ENCODE measurements at places on chromosomes 5 and 9.

GRCh38 chr9:8570776-8571175 is 771.2 kb upstream of the DMAC1 start:
- DNase-seq = no peak

GRCh38 chr5:60997721-60998120 is 52.7 kb downstream of the NDUFAF2 start:
- DNase-seq = no peak

- no peak for DNase-seq
These were observed 33.5 kb upstream of the GLRA1 start for GRCh38 chr5:151958111-151958510.

GRCh38 chr9:123684393-123685149 is 245.4 kb downstream of the DENND1A start:
- DNase-seq = no peak

- no peak for DNase-seq
These were observed 63.8 kb downstream of the ANKRD55 start for GRCh38 chr5:56169281-56169680.

DNA sequence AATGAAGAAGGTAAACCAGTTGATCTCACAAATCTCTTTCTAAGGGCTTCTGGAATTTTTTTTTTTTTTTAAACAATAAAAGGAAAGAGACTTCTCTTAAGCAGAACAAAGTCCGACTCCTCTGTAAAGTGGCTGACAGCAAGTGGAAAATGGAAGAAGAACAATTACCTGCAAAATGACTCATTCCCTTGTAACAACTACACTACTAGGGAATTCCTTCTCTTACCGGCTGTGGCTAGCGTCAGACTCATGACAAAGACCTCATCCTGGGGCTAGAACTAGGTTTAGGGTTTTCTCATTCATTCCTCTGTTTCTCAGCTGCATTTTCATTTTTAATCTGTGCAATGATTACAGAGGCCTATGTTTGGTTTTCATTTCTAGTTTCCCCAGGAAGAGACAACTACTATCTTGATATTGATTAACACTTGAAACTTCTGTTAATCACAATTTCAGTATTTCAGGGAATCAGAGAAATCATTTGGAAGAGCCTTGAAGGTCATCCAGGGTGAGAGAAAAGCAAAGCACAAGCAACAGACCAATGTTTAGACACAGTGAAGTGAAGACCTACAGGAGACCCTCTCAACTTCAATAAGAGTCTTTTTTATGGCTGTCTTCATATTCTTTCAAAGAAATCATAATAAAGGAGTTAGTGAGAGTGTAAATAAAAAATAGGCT is 437.9 kb downstream of the RAB3C start:
- DNase-seq = no peak

GRCh38 chr5:58410441-58410840 is 49.4 kb downstream of the PLK2 start:
- no peak for DNase-seq

DNA sequence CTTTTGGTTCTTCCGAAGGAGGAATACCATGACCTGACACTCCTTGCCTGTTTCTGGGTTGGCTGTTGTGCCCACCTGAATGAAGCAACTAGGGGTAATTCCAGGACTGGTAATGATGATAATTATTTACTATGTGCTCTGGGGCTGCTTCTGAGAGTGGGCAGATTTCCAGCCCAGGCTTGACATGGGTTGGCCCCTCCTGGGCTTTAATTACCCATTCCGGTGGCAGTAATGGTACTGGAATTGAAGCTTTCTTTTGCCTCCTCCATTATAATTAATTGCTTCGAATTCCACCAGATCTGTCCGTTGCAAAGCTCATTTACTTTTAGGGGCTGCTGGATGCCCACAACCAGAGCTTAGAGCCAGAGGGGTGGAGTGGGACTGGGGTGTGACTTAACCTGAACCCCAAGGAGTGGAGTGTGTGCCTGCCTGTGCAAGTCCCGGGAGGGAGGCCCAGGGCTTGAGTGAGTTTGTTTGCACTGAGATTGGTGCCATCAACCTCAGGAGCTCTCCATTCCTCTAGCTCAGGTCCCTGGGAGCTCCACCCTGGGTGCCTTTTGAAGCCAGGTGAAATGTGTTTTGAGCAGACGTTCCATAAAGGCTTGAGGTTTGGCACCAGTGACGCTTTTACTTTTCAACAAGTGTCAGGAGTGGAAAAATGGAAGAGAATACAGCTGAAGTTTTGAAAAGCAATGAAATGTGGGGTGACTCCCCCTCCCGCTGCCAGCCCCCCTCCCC is 214.6 kb downstream of the PDZD2 start:
- no peak for DNase-seq

GRCh38 chr5:84063041-84063440 is 321.6 kb downstream of the EDIL3 start:
- DNase-seq = no peak

GRCh38 chr5:151212406-151212798 is 11.5 kb downstream of the CCDC69 start:
- DNase-seq = no peak

DNA sequence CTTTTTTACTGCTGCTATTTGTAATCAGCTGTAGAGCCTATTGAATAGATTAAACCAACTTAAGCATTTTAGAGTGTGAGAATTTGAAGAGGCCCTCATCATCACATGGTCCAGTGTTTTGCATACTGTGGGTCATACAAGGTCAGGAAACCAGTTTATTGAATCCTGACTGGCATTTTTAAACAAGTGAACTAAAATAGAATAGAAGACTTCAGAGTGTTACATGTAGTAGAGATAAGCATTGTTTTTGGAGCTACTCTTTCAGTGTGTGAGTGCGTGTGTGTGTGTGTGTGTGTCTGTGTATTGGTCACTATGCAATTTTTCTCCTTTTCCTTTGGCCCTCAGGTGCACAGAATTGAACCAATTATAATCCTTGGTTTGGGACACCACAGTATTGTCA is 114.4 kb downstream of the SLC28A3 start:
- DNase-seq = no peak

GRCh38 chr5:160339406-160340130 is 27.2 kb upstream of the CCNJL start:
- DNase-seq = no peak

DNA sequence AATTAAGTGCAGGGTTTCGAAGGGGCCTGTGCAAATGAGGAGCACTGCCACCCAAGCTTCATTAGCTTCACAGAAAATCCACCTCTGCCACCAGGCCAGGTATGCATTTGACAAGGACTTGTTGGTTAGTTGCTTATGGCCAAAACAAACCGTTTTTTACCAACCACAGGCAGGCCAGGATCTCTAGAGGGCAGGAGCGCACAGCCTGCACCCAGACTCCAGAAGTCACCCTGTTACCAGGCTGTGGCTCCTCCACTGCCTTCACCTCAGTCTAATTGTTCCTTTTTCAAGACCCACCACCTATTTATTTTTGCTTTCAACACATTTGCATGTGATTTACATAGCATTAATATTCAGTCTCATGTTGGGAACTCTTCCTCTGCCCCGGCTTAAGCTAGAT is 78.3 kb upstream of the HSPA9 start:
- no peak for DNase-seq

- DNase-seq = no peak
These were observed 427.5 kb upstream of the KIF2A start for GRCh38 chr5:61878471-61878870.

- DNase-seq = no peak
These were observed 14.0 kb upstream of the CHD1 start for GRCh38 chr5:98942847-98943246.

DNA sequence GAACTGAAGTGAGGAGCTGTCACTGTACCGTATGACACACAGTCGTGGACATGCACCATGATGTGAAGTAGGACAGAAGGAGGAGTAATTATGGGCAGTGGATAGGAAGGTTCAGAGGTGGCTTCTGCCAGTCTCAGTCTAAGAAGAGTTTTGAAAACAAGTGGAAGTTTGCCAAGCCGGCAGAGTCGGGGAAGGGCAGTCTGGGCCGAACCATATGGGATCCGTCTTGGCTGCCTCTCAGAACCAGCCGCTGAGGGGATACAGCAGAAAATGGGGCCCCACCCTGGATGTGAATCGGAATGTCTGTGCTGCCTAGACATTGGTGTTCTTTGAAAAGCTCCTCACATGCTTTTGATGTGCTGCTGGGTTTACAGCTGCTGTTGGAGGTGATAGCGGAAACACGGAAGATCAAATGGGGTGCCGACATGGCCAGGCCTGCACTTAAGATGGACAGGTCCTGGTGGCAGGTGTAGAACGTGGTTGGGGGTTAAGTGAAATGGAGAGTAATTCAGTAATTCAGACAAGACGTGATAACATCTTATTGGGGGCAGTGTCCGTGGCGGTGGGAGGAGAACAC is 11.2 kb downstream of the SNX18 start:
- no peak for DNase-seq

DNA sequence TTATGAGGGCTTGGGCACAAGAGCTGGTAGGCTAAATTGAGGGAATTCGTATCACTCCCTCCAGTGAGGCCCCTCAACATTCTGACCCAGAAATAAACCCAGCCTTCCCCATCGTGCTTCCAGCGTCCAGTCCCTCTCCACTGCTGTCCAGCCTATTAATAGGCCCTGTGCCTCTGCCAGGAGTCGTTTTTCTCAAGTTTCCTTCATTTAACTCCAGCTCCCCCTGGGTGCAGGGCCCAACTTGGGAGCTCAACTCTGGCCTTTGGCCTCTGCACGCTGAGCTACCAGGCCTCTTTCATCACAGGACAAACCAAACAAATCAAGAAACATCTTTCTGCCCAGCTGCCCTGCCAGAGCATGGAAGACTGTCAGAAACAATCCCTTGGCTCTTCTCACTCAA is 10.0 kb downstream of the HBEGF start:
- no peak for DNase-seq

DNA sequence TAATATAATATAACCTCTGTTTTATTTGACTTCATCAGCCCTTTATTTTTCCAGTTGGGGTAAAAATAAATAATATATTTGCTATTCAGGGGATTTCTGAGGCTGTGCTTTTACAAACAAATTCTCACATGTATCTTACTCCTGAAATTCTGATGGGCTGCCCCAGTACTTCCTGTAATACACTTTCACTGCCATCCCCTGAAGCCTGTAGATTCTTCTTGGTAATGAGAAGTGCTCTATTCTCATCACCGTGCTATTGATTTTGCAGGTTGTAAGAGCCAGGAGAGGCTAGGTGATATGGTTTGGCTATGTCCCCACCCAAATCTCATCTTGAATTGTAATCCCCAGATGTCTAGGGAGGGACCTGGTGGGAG is 91.9 kb upstream of the CEP78 start:
- no peak for DNase-seq

DNA sequence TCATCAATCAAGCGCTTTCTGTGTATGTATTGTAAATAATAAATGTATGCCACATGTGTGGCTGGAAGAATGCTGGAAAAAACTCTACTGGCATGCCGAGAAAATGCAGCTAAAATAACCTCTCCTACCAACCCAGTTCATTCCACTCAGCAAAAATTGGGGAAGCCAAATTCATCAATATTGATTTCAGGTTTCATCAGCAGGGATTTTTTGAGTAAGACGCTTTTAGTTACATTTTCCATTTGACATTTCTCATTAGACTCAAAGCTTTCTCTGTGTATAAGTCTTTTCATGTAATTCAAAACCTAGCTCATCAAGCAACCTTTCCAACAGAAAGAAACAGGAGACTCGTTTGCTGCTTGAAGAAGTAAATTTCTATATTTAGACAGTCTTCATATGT is 338.1 kb downstream of the DMRT2 start:
- no peak for DNase-seq

DNA sequence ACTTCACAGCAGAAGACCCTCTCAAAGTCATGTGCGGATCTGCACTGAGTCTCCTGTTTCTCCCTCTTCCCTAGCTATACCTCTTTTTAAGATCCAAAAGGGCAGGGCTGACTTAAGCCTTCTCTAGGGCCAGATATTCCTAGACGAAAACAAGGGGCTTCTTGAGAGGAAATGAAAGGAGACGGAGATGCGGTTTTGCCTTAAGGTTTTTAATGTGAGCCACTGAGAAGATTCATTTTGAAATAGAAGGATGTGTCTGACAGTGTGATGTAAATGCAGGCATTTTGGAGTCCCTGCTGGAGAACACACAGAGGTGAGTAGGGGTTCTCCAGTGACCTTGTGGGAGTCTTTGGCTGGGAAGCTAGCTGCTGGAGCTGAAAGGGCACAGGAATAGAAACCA is 15.6 kb upstream of the IL12B start:
- no peak for DNase-seq

DNA sequence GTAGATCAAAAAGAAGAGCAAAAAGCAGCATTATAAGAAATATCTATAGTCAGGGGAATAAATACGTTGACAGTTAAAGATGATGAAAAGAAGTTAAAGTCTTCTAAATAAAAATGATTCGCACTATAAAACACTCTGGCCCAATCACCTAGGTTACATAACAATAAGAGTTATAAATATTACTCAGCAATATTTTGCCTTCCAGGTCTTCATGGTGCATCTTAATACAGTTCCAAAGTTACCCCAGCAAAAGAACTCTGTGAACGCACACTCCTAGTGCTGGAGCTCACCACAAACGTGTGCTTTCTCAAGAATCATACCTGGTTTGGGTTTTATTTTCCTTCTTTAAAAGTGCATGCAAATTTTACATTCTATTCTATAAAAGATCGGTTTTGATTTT is 44.7 kb downstream of the EPB41L4A start:
- no peak for DNase-seq

DNA sequence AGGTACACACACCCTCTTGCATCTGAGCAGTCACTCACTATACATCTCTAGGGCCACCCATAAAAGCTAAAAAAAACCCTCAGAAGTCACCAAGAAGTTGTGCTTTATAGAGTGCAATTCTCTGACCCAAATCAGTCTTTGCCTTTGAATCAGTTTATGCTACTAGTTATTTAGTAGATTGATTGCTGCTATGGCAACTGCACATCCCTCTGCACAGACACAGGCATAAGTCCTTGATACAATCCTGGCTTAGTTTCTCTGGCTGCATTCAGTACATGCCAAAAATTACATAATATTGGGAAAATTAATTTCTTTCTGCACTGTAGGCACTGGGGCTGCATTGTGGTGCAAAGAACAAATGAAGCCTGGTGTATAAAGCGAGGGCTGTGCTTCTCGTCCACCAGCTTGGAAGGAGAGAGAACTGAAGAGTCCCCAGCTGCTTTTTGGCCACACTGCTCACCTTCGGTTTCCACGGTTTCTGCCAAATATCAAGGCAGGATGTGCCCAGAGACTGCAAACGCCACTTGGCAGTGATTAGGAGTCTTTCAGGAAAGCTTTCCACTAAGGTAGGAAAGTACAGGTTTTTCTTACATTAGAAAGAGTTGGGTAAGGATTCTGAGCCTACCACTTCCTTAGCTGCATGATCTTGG is 258.4 kb downstream of the ELAVL2 start:
- DNase-seq = no peak

GRCh38 chr9:114314256-114314867 is 8.5 kb upstream of the ORM1 start:
- no peak for DNase-seq

All from GM12891 (cell line).